ENCODE measurements at places on chromosomes 2 and 18.

DNA sequence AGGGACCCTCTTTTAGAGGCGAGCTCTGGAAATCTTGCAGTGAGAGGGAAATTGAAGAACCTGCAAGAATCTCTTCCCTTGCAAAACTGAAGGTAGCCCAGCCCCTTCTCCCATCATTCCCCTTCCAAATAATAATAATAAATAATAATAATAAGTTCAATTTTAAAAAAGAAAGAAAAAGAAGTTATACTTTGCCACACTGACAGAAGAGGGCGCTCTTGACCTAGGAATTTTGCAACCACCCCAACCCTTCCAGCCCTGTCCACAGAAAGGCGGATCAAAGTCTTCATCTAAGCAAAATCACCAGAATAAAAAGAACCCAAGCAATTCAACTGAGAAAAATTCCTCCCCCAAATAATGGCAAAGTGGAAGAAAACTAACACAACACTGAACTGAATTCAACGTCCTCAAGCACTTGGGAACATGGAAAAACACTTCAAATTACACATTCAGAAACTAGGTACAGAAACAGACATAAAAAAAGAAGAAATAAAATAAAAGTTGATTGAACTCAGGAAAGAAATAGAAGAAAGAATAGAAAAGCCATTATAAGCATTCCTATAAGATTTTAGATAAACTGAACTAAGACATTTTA, 98.9 kb upstream of the GLS start:
- peak; percentile 82 for DNase-seq

- no peak for DNase-seq
Measured at GRCh38 chr2:231188506-231189170, 9.8 kb upstream of the ARMC9 start.

DNA sequence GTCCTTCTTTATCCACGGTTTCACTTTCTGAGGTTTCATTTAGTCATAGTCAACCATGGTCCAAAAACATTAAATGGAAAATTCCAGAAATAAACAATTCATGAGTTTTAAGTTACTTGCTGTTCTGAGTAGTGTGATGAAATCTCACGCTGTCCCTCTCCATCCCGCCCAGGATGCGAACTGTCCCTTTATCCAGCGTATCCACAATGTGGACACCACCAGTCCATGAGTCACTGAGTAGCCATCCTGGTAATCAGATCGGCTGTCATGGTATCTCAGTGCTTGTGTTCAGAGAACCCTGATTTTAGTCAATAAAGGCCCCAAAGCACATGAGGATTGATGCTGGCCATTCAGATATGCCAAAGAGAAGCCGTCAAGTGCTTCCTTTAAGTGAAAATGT, 3.7 kb downstream of the SP140L start:
- DNase-seq = no peak

GRCh38 chr2:176642074-176642473, 372.8 kb downstream of the MTX2 start:
- peak; percentile 54 for DNase-seq

DNA sequence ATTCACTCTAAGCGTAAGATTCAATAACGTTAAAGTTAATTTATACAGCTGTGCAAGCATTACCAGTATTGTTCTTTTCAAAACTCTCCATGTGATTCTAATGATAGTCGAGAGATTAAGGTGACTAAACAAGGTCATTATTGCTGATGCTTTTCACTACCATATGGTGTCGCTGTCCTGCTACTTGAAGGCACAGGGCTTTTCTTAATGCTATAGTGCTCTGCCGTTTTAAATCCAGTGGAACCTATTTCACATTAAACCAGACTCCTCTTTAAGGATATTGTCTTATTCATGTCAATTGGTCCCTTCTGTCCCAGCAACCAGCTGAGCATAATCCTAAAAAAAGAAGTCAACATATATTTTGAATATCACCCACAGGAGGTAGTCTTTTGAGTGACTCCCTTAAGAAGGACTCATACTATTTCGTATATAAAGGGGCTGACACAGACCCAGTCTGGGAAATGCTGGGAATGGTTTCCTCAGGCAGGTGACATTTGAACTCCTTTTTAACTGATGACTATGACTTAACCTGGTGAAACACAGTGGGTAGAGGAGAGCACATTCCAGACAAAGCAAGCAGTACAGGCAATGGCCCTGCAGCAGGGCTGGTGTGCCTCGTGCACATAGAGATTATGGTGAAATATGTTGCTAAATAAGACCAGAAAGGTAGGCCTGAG, 53.9 kb upstream of the CYTIP start:
- peak; percentile 52 for DNase-seq

DNA sequence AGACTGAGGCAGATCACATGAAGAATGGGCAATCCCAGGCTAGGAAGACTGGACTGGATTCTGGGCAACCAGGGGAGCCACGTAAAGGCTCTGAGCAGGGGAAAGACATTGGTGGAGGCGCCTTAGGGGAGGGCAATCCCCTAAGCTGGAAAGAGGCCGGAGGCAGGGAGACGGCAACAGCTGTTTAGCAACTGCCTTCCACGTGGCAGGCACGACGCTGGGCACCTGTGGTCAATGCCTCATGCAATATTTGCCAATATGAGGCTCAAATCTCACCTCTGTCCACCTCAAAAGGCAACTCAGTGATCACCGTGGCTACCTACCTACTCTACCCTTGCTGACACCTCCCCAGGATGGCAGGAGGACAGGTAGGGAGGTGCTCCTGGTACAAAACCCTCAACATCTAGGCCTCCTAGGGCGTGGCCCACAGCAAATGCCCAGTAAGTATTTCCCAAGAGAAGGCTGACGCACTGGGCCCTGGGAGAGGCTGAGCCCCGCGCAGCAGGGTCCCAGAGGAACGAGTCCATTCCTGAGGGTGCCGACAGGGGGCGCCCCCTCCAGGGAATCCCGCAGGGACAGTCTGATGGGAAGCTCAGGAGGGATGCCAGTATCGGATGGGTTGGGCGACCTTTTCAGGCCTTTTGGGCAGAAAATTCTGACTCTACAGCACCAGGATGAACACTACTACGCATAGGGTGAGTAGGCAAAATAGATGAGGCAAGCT, 8.9 kb downstream of the BOLA3 start:
- DNase-seq = no peak

DNA sequence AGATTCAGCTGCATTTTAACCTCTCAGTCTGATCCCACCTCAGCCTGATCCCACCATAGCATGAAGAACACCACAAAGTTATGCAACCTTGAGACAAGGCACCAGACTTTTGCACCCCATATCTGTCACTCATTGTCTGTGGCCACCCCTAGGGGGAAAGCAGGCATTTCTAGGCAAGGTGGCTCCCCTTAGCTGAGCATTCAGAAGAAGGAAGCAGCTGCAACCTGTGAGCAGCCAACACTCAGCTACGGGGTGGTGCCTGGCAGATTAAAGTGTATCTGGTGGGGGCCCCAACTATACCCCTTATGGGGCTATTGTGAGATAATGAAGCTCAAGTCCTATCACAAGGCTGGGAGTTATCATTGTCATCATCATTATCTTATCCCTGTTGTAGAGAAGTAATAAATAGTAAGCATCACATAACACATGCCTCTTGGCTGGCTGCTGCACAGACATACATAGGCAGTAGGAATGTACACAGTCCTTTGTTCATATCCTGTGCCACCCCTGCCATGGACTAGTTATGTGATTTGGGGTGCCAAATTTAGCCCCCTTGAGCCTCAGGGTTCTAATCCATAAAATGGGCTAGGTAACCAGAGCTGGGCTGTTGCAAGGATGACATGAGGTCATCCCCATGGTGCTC, 20.6 kb upstream of the TMEM163 start:
- DNase-seq = no peak

DNA sequence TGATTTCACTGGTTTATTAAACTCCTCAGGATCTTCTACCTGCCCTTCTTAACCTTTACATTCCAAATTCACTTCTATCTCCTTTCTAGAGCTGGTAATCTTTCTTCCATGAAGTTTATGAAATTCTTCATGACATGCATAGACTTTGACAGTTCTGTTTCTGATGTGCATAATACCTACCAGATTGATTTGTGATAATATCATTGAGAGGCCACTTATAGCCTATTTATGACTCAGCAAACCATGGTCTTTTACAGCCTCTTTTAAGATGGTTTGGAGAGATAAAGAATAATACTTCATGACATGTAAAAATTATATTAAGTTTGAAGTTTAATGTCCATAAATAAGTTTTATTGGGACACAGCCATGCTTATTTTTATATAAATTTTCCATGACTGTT, 14.0 kb downstream of the SCN2A start:
- DNase-seq = no peak

GRCh38 chr2:9179572-9180201, 26.9 kb upstream of the ASAP2 start:
- DNase-seq = peak; percentile 85

DNA sequence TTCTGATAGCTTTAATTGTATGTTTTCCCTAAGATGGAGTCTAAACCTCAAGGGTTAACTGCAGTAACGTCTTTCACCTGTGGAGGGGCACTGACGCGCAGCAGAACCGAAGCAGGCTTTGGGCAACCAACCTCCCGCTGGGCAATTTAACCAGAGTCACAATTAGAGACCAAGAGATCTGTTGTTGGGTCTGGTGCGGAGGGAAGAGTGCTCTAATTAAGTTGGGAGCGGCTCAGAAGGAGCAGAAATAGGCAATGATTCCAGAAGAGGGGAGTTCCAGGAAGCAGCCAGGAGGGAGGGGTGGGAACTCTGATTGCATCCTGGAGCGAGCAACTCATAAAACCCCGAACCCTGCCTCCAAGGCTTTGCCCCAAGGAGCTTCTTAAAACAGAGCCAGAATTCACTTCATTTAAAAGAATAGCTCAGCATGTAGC, 245.8 kb downstream of the PAX3 start:
- DNase-seq = no peak

- no peak for DNase-seq
Measured at GRCh38 chr2:33116799-33117198, 170.0 kb downstream of the LTBP1 start.

DNA sequence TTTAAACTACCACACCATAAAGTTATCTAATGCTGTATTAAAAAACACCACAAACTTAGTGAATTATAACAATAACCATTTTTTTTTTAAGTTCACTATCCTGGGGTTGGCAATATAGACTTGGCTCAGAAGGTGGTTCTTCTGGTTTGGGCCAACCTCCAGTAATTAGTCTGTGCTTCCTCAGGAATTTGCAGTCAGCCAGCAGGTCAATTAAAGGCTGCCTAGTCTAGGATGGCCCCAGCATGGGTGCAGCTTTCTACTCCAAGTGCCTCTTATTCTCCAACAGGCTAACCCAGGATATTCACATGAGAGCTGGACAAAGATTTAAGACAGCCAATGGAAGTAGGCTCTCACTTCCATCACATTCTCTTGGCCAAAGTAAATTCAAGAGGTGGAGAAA, 379.1 kb upstream of the FIGN start:
- no peak for DNase-seq

DNA sequence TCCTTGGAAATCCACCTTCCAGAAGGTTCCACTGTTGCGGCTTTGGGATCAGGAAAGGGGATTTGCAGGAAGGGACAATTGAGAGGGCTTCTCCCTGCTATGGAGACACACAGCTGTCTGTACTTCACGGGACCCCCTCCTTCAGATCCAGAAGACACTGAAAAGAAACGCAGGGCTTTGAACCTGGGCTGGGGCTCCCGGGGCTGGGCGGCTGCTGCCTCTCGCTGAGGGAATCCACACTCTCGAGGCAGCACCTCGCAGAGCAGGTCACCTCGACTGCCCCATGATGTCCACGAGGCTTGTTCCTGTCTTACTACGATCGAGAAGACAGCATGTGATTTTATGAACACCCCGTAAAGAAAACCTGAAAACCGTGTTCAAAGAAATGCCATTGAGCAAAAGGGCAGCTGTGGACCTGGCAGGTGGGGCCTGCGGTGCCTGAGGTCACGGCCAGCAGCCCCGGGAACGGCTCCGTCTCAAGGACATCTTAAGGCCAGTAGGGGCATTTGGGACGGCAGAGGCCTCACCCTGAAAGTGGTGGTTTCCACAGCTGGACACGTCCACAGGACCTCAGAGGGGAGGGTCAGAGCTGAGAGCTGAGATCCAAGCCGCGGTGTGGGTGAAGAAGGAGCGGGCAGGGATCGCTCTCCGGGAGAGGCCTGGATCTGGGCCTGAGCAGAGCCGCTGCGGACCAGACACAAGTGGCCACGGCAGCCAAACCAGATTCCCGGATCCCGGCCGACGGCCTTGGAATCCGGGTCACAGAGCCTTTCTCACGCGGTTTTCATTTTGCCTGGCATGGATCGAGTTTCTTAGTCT, 165.7 kb downstream of the RTP5 start:
- no peak for DNase-seq

DNA sequence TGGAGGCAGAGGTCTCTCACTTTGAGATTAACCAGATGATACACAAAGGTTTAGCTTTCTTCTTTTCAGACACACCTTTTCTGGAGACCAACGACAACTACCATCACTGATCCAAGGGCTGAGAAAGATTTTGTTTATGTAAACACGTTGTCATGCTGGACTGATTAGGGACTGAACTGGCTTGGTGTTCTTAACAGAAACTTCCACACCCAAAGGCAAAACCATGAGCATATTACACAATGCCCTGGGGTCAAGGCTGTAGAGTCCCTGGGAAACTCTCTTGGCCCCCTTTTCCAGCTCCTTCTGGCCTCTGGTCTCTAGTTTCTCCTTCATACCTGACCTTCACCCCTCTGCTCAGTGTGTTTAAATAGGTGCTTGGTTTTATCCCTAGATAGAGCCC, 447.0 kb upstream of the TCF4 start:
- DNase-seq = no peak

DNA sequence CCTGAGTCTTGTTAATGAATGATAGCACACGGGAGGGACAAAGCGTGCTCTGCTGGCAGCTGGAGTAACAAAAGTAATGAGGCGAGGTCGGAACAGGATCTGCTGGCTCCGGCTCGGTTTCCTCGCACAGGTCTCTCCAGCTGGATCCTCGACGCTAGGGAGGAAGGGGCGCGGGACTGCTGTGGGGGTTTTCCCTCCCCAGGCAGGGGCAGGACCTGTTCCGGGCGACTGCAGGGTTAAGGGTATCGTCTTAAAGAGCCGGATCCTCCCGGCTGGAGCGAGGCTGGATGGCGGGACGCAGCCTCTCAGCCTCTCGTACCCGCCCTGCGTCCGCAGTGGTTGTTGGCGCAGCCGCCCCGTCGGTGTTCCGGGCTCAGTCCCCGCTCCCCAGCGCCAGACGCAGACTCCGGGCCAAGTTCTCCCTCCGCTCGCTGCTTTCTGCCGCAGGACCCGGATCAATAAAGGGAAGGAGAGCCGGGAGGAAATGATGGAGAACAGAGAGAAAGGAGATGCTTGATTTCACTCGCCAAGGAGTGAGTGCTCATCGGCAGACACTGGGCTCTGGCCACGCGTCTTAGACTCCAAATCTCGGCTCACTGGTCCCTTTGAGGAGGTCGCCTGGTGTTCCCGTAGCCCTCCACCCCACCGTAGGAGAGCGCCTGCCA, 1.1 kb upstream of the LIPG start:
- peak; percentile 48 for DNase-seq

- no peak for DNase-seq
Measured at GRCh38 chr18:8162802-8163201, 446.4 kb upstream of the RAB12 start.

DNA sequence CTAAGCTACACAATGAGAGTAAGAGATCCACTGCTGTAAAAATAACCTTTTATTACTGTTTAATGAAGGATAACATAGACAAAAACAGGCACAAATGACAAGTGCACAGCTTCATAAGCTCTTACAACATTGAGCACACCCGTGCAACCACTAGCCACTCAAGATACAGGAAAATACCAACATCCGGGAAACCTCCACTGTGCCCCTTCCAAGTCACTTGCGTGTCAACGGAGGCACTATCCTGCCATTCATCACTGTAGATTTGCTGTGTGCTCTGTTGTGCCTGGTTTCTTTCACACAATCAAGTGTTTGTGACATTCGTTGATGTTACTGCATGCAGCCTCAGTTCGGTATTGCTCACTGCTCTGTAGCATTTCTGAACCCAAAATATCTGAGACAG, 292.9 kb upstream of the MYT1L start:
- no peak for DNase-seq

Data from AG20443 (cell line).